ENCODE measurements at places on chromosomes 5 and 9.

DNA sequence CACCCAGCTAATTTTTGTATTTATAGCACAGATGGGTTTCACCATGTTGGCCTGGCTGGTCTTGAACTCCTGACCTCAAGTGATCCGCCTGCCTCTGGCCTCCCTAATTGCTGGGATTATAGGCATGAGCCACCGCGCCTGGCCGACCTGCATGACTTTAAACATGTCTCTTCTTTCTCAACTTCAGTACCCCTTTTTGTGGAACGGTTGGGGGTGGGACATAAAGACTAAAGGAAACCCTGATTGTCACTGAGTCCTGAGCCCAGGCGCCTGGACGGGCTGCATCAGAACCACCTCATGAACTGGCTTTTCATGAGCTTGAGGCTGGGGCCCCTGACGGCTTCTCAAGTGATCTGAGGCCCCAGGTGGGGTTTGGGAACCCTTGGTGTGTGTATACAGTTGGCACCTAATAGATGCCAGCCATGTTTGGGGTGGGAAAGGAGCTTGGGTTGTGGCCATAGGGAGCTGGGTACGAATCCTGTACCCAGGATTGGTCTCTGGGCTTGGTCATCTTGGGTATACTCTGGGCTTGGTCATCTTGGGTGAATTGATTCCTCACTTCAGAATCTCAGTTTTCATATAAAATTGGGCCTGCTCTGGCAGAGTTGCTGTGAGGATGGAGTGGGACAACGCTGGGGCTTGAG is 2.2 kb downstream of the GRK6 start:
- no peak for DNase-seq

DNA sequence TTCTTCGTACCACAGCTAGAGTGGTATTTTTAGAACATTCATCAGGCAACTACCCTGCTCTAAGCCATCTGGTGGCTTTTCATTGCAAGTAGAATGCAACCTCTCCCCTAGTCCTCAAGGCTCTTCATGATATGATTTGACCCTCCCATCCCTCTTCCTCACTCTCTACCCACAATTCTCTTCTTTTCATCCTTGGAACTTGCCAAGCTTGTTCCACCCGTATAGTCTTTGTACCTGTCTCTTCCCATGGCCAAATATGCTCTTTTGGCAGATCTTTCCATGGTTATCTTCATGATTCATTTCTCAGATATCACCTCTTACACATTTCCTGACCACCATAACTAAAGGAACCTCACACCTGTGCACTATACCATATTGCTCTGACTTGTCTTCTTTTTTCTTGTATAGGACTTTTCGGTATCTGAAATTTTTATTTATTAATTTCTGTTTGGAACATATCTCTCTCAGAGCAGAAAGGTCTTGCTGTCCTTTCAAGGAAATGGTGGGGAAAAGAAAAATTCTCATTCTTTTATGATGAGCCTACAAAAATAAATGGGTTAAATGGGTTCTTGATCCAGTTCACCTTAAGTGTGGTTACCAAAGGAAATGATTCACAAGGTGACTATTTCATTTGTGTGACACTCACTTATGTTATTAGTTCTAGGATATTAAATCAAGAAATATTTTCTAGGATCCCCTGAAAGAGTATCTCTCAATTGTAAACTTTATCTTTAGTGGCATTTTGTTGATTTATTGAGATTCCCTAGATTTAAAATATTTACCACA is 3.7 kb upstream of the CD274 start:
- DNase-seq: no peak

DNA sequence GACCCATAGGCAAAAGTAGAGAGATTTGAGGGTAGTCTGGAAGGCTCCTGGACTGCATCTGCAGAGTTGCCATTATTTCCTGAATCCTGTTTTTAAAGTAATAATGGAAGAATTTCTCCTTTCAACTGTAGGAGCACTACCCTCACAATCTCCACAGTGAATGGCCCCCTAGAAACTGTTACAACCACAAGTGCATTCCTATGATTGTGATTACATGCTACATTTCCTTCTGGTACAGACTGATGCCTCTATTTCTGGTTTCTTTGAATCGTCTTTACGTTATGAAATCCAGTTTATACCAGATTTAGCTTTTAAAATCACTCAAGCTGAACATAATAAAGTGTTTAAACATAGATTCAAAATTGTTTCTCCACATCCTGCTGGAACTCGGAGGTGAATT is 49.4 kb downstream of the FRMPD1 start:
- no peak for DNase-seq

DNA sequence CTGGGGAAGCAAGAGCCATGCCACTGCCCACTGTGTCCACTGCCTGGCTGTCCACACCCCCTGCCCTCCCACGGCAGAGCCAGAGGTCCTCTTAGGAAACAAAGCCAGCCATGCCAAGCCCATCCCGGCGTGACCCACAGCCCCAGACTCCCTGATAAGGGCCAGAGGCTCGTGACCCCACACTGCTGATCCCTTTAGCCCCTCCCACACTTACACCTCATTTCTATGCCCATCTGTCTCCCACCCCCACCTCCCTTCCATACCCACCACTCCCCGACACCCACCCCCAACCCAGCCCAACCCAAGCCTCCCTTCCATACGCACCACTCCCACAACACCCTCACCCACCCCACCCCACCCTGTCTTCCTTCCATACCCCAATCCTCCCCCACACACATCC is 17.3 kb downstream of the PTGES start:
- no peak for DNase-seq

GRCh38 chr5:168710706-168711105 is 131.5 kb upstream of the PANK3 start:
- DNase-seq: no peak

GRCh38 chr5:150122536-150123481 is 32.8 kb downstream of the PDGFRB start:
- no peak for DNase-seq

- DNase-seq: no peak
Measured at GRCh38 chr9:97773091-97773490, 76.0 kb upstream of the XPA start.

GRCh38 chr9:69919461-69920061 is 98.9 kb downstream of the CFAP95 start:
- peak; percentile 69 for DNase-seq

DNA sequence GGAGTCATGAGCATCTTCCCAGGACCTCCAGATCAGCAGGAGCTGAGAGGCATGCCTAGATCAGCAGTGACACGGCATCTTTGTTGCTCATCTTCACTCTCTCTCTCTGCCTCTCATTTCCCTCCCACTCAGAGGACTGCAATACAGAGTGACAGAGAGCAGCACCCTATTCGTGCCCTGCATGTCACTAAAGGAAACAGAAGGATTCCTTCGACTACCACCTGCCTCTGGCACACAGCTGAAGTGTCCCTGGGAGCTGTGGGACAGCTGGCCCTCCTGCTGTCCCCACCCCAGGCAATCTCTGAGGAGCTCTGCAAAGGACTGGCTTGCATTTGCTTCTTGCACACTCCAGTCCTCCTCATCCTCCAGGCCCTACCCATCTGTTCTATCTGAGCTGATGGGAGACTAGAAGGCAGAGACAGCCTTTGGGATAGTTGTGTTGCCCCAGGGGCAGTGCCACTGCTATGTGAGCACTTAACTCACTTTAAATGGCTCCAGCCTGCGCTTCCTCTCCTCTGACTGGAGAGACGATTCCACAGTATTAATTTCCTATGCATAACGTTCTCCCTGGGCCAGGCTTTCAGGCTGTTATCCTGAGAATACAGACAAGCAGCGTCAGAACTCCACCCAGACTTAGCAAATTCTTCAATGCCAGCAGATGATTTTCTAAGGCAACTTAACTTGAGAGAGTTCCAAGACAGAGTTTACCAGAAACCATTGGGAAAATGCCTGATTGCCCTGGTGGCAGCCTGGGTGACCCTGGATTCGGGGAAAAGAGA is 167.6 kb upstream of the MAP1B start:
- DNase-seq: no peak

- peak; percentile 3 for DNase-seq
Measured at GRCh38 chr5:6606884-6607558, 25.8 kb downstream of the NSUN2 start.

DNA sequence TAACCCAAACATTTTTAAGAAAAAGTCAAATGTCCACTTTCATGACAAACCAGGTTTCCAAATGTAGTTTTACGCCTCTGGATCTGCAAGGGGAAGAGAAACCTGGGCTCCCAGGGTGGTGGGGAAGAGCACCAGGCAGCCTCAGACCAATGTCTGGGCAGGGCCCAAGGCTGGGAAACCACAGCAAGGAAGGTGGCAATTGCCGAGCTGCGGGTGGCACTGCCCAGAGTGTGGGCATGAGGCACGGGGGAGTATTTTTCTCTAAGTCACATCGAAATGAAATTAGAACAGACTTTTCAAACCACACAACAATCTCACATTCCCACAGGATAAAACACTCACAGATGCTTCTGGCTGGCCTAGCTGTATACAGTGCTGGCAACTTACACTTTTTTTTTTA is 32.6 kb upstream of the RASGEF1C start:
- DNase-seq: no peak

DNA sequence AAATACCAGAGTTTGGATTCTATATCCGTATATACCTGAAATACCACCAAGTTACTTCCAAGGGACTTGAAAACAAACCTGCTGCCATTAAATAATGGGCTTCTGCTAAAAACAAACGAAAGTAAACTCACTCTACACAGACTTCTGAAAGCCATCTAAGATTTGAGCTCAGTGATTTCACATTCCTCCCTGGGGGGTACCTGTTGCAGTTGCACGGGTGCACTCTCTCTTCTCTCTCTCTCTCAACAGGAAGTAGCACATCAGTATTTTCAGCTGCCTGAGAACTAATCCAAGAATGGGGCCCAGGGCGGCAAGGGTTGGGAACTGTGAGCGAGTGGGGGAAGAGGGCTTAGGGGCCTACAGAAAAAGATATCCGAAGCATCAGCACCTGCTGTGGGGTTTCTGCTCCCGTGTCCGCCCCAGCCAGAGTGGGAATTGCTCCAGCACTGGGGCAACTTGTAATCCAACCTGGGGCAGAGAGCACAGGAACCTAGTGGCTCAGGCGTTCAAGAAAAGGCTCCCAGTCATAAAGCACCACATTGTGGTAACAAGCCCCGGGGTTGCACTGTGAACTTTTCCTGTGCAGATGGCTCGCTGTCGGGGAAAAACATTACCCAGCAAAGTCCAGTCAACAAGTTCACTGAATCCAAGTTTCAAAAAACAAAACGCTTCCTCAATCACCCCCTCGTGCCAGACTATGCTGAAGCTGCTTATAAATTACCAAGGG is 99.8 kb downstream of the EFNA5 start:
- no peak for DNase-seq

All from midbrain (tissue), 1 donor.